ENCODE measurements at places on chromosomes 1 and 21.
A peak's percentile ranks its signal among the peaks of the same experiment; 100 is the strongest.

GRCh38 chr1:200458780-200459179, 48.9 kb upstream of the ZNF281 start:
- DNase-seq, result no peak

DNA sequence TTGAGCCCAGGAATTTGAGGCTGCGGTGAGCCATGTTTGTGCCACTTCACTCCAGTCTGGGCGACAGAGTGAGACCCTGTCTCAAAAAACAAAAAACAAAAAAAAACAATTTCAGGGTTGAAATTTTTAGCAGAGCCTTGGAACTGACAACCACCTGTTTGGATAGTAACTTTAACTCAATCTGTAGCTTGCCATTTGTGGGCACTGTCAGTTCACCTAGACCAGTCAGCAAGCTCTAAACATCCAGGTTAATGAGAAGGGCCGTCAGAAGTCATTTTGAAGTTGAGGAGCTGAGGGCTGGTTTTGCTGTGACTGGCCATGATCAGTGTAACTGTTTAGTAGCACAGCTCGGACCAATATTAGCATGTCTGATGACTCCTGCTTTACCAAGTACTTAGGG, 8.4 kb downstream of the TRAPPC10 start:
- DNase-seq, result no peak

DNA sequence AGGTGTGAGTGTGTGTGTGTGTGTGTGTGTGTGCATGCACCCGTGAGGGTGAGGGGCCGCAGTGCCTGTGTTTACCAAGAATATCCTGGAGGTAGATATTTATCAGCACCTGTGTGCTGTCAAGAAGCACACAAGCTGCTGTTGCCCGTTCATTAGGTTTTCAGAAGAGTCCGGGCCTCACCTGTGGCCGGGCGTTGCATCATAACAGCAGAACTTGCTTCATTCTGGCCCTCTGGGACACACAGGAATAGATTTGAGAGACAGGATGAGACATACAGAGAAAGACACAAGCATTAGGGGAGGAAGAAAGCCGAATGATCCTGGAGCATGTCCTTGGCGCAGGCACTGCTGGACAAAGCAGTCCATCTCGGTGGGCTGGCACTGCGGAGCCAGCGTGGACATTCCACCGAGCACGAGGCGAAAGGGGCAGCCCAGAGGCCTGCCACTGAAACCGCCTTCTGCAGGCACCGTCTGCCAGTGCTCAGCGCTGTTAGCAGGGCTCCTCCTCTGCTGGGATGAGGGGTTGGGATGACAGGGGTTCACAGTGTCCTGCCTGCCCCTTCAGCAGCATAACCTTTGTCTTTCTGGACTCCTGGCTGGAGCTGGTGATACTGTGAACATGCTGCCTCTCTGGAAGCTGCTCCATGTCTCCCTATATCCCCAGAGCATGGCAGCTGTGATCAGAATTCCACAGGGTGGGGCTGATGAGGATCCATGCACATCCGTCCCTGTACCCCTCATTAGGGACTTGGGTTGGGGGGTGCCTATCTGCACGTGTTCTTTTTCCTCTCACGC, 81.1 kb downstream of the PEX14 start:
- no peak for DNase-seq

GRCh38 chr1:18032172-18032859, 75.3 kb upstream of the IGSF21 start:
- DNase-seq, result no peak

- no peak for DNase-seq
These were observed 115.6 kb downstream of the ZNF281 start for GRCh38 chr1:200294241-200294640.

DNA sequence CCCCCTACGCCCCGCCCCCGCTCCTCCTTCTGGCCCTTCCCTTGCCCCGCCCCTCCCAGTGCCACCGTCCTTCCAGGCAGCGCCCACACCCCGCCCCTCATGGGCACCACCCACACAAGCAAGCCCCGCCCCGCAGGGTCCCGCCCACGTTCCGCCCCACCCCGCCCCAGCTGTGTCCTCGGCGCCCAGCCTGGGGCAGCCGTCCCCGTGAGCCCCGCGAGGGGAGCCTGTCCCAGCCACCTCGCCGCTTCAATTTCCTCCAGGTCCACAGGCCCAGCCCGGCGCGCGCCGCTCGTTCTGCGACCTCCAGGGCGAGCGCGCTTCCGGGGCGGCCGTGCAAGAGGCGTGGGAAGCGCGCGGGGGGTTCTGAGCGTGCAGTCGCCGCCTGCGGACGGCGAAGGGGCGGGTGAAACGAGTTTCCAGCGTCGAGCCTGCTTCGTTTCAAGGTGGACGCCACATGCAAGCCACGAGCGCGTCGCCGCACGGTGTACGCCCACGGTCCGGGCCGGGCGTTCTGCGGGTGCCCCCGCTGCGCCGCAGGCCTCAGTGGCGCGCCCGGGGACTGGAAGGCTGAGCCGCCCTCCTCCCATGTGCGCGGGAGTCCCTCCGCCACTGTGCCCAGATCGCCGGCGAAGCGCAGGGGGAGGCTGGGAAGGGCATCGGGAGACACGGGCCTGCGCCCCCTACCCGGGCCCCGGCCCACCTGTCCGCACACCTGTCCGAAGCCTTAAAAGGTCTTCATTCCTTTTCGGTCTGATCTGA, 10.8 kb upstream of the FAAP20 start:
- DNase-seq, result peak; percentile 63

DNA sequence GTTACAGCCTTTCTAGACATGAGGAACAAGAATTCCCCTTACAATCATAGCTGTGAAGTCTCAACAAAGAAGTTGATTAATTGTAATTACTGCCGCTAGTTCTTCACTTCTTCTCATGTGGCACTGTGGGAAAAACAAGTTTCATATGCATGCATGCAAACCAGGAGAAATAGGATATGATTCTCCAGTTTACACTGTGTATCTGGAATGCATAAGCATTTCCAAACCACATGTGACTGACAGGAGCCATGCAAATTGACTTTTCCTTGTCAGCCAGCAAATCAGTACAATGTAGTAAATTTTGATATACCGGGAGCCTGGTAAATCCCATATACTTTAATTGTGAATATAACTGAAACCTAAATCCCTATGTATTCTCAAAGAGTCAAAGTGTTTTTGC, 279.3 kb downstream of the PAPPA2 start:
- no peak for DNase-seq

- DNase-seq, result no peak
These were observed 29.3 kb downstream of the NUP133 start for GRCh38 chr1:229478852-229479251.

DNA sequence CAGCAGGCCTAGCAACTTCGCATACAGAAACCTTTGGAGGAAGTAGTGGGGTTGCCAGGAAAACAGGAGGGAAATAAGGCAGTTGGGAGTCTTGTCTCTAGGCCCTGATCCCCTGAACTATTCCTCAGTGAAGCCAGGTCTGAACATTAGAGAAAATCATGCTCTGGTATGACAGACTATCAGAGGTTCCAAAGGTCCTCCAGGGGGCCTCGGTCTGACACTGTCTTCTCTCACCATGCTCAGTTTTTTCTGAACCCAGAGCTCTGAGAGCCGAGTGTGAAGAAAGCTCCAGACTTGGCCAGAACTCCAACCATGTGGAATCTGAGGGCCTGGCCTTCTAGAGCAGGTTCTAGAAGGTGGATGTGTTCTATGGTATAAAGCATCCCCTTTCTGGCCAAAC, 4.0 kb downstream of the TOMM40L start:
- DNase-seq, result no peak

GRCh38 chr1:210618369-210618768, 289.7 kb downstream of the HHAT start:
- DNase-seq, result no peak

- DNase-seq, result no peak
These were observed 38.2 kb upstream of the DIP2A start for GRCh38 chr21:46420241-46421190.

DNA sequence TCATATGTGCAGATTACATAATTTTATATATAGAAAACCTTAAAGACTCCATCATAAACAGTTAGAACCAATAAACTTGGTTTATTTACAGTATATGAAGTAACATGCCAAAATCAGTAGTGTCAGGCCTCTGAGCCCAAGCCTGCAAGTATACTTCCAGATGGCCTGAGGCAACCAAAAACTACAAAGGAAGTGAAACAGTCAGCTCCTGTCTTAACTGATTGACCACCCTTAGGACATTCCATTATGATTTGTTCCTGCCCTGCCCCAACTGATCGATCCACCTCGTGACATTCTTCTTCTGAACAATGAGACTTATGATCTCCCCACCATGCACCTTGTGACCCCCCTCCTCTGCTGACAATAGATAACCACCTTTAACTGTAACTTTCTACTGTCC, 630.3 kb downstream of the AMY1C start:
- no peak for DNase-seq

- DNase-seq, result no peak
These were observed 97.8 kb upstream of the IPO9 start for GRCh38 chr1:201731142-201731541.

DNA sequence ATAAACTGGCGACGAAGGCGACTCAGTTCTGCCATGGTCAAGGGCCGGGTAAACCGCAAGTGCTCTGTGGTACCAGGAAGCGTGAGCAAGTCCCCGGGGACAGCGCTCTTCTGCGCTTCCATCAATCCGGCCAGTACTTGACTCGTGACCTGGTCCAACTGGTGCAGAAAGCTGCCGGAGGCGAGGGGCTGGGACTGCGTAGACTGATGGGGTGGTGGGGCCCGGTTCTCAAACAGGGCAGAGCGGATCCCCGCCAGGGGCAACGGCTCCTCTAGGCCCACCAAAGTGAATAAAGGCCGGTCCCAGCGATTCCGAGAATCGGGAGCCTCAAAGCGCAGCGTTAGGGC, 852 bp downstream of the KTI12 start:
- no peak for DNase-seq

GRCh38 chr1:236253918-236254637, 27.7 kb downstream of the ERO1B start:
- no peak for DNase-seq

DNA sequence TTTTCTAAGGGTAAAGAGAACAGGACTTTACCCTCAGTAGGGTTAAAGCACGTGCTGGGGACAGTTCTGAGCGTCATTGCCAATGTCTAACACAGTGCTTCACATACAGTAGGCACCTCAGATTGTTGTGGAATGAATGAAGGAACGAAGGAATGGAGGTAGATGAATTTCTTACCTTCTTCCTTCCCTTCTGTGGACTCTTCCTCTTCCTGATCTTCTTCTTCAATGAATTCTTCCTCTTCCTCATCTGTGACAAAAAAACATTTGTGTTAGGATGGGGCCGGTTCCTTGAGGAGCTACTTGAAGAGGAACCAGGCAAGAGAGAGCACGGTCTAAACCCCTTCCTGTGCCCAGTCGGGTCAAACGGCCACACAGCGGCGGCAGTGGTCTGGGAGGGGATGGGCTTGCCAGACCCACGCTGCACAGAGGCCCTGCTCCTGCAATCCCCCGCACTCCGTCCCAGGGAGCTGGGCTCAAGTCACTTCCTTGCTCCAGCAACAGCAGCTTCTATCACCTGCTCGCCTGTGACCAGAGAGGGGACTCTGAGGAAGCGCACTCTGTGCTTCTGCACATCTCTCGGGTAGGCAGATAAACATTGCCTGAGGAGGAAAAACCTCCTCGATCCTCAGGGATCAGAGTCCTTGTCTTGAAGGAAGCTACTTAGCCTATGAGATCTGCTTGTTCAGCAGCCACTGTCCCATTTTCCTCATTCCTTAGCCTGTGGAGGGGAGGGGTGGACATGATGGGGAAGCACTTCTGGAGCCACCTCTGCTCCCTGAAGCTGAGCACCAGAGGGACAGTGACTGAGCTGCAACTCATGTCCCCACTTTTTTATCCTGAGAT, 8.0 kb upstream of the SLC30A2 start:
- DNase-seq, result no peak

DNA sequence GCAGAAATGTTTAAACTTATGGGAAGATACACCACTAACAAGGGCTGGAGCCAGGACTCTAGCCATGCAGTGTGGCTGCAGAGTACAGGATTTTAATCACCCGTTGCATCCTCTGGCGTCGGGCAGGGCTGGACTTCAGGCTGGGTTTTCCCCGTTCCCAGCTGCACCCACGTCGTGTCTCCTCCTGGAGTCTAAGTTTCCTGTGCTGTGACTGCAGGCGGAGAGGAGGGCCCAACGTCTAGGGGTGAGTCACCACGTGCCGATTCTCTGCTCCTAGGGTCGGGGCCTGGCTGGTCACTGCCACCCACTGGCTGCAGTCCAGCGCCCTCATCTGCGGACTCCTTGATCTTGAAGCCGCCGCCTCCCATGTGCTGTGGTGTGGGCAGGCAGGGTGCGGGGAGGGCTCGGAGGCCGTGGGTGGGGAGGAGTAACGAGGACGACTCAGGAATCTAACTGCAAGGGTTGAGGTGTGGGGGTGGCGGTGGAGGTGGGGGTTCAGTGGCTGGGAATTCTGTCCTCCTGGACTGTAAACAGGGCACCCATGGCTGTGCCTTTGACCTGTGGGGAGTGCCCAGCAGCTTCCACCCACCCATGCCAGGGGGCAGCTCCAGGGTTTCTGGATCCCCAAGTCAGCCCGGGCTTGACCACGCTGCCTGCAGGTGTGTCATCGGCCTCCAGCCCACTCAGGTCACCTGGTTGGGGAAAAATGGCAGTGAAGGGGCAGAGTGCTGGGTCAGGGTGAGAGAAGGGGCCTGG, 77.8 kb downstream of the ALPL start:
- no peak for DNase-seq

- DNase-seq, result no peak
These were observed 58.1 kb downstream of the SYDE2 start for GRCh38 chr1:85142753-85143152.
